CD4-positive, alpha-beta T cell treated with Interleukin-21 for 1 hour (primary cell): ENCODE measurements at places on chromosomes 12 and 14.

GRCh38 chr14:68749487-68750475 is 43.1 kb downstream of the ZFP36L1 start:
- DNase-seq: no peak

DNA sequence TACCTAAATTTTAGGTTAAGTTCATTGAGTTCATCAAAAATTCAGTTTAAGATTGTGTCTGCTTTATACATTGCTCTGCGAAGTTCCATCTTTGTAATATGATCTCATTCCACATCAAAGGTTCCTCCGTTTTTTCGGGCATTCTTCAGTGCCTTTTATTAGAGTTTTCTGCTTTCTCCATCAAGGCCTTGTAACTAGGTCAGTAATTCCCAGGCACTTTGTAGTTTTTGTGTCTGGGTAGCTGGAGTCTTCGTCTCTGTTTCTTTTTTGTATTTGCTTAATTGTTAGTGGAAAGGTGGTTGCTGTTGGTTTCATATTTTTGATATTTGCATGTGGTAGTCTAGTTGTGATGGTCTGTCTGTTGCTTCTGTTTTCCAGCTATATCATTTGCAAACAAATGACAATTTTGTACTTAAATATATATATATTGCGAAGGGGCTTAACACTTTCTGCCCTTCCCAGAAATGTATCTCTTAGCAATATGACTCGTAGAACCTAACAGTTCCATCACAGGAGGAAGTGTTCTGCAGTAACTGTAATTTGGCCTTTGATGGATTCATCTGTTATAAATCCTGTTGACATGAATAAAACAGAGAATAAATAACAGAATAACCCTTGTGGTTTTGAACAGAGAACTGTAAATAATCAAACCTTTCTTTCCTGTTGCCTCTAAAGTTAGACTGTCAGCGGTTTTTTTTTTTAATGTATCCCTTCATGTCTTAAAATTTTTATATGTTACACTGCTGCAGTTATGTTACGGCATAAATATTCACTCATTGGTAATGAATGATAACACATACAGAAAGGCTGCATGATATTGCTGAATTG is 88.4 kb upstream of the DYNC1H1 start:
- DNase-seq: no peak

DNA sequence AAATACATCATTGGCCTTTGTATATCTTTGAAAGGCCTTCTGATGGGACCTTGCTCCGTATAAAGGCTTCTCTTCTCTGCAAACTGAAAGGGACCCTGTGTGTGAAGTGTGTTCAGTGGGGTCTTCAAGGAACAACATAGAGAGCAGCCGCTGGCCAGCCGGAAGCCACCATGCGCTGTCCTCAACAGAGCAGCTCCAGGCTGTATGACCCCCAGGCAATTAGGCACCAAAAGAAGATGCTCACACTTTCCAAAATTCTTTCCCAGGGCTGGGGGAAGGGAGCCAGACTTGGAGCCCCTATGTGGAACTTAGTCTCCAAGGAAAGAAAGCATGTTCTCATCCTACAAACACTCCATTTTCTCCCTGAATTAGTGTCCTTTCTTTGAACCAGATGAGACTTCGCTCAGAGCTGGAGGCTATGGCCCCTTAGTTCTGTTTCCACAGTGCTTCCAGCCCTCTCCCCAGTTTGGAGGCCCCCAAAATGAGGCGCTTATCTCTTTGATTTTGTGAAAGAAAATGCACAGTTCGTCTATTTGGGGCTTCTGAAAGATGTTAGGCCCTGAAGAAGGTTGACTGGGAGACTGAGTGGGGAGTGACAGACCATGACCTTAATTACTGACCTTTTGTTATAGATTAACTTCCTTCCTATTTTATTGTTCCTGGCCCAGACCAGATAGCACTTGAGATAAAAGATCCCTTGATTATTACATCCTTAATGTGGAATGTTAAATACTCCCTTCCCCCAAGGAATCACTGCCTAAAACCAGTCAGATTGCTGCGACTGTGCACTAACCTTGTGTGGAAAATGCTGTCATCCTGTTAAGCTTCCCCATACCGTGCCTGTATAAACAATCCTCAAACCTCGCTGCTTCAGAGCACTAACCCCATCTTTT is 128.3 kb upstream of the FGD4 start:
- DNase-seq: no peak

DNA sequence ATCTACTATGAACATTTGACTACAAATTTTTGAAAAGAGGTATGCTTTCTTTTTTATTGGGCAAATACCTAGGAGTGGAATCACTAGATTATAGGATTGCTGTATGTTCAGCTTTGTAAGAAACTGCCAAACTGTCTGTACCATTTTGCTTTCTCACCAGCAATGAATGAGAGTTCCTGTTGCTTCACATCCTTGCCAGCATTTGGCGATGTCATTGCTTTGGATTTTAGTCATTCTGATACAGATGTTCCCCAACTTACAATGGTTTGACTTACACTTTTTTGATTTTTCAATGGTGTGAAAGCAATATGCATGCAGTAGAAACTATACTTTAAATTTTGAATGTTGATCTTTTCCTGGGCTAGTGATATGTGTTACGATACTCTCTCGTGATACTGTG is 328.7 kb downstream of the RAD51B start:
- no peak for DNase-seq

DNA sequence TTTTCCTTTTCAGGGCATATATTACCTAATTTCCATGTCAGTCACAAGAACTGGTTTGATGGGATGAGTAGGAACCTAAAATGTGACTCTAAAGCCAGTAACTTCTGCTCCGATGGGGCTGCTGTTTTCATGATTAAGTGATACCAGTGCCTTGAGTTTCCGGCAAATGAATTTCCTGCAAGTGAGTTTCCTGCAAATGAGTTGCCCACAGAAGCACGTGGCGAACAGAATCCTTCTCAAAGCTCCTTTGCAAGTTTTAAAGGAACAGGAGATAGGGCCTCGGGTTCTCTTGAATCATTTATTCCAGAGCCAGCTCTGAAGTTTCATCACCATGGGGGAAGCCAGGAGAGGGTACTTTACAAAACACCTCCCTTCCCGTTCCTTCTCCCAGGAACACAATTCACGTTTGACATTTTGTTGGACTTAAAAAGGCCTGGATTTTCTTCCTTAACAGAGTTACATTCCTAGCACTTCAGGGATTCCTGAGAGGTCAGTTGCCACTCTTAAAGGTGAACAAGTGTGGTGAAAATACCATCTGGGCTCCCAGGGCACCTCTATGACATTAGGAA is 2.2 kb upstream of the PPTC7 start:
- DNase-seq: peak; percentile 65

- DNase-seq: no peak
Measured at GRCh38 chr14:48113713-48114112, 438.3 kb upstream of the MDGA2 start.

GRCh38 chr12:88218293-88218692 is 76.2 kb downstream of the TMTC3 start:
- DNase-seq: no peak

DNA sequence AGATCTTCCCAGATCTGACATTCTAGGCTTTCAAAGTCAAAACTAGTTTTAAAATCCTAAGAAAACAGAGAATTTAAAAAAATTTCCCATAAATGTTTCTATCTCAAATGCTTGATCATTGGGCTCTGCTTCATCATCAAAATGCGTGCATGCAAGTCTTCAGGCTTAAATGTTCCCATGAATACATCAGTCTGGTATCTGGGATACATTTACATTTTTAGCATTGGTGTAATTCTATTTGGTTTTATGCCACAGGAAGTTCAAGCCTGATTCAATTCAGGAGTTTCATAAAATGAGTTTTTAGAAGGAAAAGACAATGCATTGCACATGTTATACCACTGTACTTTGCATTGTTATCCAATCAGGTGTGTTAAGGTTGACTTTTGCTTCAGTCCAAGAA is 336.4 kb downstream of the PCNX1 start:
- no peak for DNase-seq

DNA sequence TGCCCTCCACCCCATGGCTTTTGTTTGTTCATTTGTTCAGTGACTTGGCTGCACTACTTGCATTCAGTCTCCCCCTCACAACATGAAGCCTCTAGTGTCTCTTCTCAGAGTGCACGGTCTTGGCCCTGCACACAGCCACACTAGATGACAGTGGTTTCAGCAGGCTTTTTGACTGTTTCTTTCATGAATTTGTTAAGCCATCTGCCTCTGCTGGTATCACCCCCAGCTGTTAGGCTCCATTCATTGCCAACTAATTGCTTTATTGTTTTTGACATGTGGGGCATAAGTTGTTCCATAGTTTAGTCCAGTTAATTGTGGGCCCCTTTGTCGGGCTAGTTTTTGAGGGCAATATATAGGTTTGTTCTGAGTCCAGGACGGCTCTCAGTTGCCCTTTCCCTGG is 18.8 kb downstream of the OS9 start:
- DNase-seq: no peak

- DNase-seq: no peak
Measured at GRCh38 chr14:31180299-31181051, 27.1 kb downstream of the HECTD1 start.

- no peak for DNase-seq
Measured at GRCh38 chr14:54490445-54491175, 1.8 kb upstream of the GMFB start.

- DNase-seq: no peak
Measured at GRCh38 chr14:31864937-31865855, 211.9 kb upstream of the ARHGAP5 start.

DNA sequence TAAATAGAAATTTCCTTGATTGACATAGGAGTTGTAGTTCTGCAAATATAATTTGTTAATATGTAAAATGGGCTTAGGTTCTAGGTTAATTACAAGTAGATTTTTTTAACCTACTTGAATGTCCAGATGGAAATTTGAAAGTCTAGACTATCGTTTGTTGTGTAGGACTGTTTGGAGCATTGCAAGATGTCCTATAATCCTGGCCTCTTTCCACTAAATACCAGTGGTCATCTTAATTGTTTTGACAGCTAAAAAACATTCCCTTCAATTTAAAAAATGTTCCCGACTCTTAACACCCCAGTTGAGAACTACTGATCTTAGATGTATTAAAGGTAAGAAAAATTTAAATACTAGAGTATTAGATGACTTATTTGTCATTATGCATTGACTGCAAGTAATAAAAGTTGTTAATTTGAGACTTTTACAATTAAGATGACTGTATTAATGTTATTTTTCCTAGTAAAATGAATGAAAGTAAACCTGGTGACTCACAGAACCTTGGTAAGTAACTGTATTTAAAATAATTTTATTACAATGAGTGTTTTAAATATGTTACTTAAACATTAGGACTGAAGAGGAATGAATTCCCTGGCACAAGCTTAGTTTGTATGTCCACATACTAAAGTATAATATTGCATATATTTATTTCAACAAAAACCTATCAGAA is 21.8 kb downstream of the G2E3 start:
- no peak for DNase-seq

GRCh38 chr12:104747955-104748354 is 210.1 kb downstream of the SLC41A2 start:
- no peak for DNase-seq

GRCh38 chr14:68979021-68979721 is at the start of gene ACTN1:
Gene ACTN1, minus strand, starts transcription at chr14:68979302. Its CDS starts 246 bp downstream, at chr14:68979056.
- DNase-seq: peak; percentile 71
